Neural crest cell (in vitro differentiated cells): ENCODE measurements at places on chromosomes 5 and 9.
A peak's percentile ranks its signal among the peaks of the same experiment; 100 is the strongest.

- no peak for DNase-seq
Observed at GRCh38 chr9:129068990-129069861, 11.7 kb upstream of the DOLPP1 start.

GRCh38 chr5:153937661-153938060 lies 101.0 kb downstream of the FAM114A2 start:
- no peak for DNase-seq

DNA sequence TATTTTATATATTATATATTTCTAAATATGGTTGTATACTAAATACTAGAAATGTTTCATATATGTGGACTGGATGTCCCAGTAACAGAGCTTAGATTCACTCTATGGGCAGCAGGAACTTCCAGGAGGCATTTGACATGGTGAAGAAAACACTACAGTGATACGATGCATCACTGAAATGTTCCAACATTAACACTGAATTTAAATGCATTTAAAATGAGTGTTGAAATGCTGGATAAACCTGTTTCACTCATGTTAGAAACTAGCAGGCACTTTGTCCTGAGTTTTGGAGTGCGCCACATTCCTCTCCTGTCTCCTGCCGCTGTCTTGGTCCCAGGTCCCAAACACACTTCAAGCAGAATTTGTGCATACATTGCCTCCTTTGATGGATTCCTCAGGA lies 237.8 kb upstream of the NFIL3 start:
- no peak for DNase-seq

- DNase-seq = no peak
Observed at GRCh38 chr5:168847511-168848073, 268.4 kb upstream of the PANK3 start.

- no peak for DNase-seq
Observed at GRCh38 chr9:135380311-135380960, 99.1 kb upstream of the PPP1R26 start.

DNA sequence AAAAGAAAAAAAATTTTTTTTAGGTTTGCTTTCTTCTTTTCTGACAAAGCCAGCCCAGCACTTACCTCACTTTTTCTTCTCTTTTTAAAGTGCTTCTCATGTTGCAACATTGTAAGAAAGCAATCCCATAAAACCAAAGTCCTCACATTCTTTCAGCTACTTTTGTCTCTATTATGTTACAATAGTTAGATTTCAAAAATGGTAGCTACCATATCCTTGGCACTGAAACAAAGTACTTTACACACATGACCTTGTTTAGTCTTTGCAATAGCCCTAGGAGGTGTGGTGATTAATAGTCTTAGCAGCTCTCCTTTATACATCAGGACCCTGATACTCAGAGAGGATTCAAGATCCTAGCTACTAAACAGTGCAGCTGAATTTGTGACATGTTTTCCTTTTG lies 23.5 kb upstream of the CARTPT start:
- DNase-seq = no peak

GRCh38 chr5:112006721-112007120 lies 249.7 kb upstream of the NREP start:
- no peak for DNase-seq

GRCh38 chr9:112332214-112332613 lies 1.2 kb downstream of the PTBP3 start:
- no peak for DNase-seq

DNA sequence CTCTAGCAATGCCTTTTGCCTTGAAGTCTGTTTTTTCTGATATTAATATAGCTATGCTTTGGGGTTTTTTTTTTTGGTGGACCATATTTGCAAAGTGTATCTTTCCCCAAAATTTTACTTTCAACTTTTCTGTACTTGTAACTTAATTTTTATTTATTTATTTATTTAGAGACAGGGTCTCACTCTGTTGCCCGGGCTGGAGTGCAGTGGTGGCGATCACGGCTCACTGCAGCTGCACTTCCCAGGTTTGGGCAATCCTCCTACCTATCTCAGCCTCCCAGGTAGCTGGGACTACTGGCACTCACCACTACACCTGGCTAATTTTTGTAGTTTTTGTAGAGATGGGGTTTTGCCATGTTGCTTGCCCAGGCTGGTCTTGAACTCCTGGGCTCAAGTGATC lies 20.8 kb downstream of the PRRT1B start:
- DNase-seq = no peak

- DNase-seq = no peak
Observed at GRCh38 chr5:124789104-124789605, 42.7 kb upstream of the ZNF608 start.

- DNase-seq = no peak
Observed at GRCh38 chr9:34998266-34998665, 8.7 kb downstream of the DNAJB5 start.

- no peak for DNase-seq
Observed at GRCh38 chr5:132828846-132829494, 1.5 kb downstream of the SHROOM1 start.

- no peak for DNase-seq
Observed at GRCh38 chr5:110734101-110734500, 4.7 kb upstream of the SLC25A46 start.

- peak; percentile 49 for DNase-seq
Observed at GRCh38 chr9:131402738-131403492, 9.0 kb downstream of the PRRC2B start.

GRCh38 chr5:129474544-129474943 lies 14.4 kb downstream of the ADAMTS19 start:
- no peak for DNase-seq

DNA sequence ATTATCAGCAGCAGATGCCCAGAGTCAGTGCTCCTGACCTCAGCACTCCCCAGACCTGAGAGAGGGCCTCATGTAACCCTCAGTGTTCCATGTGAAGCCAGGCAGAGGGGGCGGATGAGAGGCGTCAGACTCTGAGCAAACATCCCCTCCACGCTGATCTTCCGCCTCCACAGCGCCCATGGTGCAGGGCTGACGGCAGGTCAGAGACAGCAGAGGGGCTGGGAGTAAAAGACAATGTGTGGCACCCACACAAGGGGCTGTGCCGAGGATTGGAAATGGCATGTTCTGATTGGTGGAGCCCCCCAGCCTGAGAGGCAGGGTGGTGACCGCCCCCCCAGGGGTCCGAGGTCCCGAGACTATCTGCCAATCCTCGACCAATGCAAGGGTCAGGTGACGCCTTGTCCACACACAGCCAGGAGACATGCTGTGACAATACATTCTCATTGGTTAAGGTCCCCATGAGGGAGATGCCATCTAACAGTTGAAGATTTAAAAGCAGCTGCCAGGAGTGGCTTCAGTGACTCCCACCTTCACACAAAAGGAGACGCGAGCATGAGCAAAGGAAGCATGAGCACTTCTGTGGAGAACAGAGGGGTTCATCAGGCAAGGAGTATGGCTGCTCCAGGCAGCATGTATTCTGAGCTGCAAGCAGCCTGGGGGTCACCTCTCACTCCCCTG lies 19.3 kb upstream of the SLC25A51 start:
- DNase-seq = no peak

DNA sequence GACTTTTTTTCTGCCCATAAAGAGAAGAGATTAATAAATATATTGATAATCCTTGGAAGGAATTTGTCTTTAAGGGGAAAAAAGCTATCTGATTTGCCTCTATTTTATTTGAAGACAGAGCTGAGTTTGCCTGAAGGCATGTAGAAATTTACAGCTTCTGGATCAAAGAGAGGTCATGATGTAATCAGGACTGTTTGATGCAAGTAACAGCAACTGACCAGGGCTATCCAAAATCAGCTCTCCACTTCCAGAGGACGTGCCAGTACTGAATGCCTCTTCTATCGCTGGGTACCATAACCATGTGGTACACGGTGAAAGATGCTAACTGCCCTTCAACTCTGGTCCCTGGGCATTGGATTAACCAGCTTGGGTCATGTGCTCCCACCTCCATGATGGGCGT lies 90.6 kb downstream of the ZFAND5 start:
- DNase-seq = no peak

GRCh38 chr5:43753069-43753468 lies 150.1 kb downstream of the NNT start:
- no peak for DNase-seq

DNA sequence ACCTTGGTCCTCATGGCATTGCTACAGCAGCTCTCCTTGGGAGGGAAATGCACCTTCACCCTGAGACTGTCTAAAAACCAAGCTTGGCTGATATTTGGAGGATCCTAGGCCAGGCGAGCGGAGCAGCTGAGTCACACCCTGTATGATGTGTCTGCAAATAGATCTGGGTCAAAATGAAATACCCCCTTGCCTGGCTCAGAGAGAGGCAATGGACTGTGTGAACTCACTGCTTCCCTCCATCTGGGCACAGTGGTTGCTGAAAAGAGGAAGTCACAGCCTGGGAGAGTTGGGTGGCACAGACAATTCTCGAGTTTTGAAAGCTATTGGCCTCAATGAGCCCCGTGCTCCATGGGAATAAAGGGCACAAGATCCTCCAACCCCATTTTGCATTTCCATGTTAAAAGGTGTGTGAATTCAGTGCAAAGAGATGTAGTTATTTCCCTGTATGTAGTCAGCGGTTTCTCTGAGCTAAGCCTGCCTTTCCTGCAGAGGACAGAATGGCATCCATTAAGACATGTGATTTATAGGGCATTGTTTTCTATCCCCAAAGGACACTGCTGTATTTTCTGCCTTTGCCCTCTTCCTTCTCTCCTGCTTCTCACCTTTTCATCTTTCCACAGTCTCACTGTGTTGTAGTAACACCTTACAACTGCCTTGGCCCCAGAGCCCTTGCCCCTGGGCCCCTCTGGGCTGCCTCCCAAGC lies 177.2 kb downstream of the GADD45G start:
- no peak for DNase-seq

DNA sequence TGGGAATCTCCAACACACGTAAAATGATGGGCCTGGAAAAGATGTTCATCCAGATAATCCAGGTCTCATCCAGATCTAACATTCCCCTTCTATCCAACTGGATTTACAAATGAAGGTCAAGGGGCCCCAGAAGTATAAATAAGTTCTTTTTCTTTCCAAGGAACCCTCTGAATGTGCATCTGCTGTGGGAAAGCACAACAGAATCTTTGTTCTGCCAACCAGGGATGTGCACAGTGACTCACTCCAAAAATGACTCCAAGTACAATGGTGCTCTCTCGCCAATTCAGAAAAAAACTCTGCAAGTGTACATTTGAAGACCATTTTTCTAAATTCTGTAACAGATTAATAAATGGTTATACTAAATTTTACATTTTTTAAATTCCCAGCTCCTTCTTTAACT lies 12.4 kb downstream of the RAPGEF6 start:
- no peak for DNase-seq

DNA sequence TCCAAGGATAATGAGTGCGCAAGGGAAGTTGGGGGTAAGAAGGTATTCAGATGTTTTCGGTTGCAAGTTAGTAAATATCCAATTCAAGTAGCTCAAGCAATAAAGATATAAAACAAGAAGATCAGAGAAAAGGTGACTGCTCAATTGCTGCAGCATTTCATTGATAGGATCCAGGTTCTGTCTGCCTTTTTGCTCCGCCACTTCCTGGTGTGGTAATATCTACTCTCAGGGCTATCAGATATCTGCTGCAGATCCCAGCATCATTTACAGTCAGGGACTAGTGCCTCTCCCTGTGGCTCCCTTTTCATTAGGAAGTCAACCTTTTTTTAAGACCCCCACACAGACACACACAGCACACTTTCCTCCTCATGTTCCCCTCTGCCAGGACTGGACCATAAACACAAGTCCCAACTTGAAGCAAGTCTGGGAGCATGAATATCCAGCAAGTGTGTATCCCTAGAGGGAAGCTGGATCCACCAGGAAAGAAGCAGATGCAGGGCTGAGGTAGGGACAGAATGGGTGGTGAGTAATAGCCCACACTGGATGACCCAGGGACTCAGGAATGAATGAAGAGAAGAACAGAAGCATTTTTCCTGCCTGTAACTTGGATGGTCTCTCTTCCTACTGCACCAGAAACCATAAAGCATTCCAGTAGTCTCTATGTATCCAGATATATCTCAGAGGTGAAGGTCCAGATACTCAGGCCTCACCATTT lies 53.7 kb downstream of the ZNF622 start:
- DNase-seq = no peak

- no peak for DNase-seq
Observed at GRCh38 chr9:98596486-98596885, 112.2 kb downstream of the GABBR2 start.

DNA sequence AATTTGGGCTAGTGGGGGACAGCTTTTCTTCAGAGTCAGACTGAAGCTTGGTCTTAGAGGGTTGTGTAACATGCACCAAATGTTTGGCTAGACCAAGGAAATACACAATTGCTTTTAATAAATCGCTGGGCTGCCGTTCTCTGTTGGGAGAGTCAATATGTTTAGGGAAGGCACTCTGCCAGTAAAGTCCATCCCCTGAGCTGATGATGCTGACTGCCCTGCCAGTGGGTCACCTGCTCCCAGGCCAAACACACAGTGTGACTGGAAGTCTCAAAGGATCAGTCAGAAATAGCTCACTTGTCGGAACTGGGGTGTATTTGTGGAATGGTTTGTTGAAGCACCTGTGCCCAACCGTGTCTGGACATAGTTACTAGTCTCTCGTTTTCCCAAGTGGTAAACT lies 17.9 kb upstream of the ZNF474 start:
- DNase-seq = no peak

DNA sequence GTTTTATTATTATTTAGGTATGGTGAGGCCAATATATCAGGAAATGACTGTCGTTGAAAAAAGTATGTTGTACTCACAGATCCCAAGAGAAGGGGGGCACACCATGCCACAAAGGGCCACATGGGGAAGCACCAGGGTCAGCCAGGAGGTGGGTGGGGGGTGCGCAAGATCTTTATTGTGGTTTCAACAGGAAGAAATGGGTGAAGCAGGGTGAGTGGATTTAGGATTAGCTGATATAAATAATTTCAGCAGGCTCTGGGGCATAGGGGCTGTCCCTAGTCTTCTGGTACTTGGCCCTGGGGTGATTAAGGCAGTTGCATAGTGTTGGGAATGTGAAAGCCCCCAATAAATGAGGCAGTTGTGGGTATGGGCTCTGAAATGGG lies 8.6 kb downstream of the PDCD1LG2 start:
- no peak for DNase-seq

DNA sequence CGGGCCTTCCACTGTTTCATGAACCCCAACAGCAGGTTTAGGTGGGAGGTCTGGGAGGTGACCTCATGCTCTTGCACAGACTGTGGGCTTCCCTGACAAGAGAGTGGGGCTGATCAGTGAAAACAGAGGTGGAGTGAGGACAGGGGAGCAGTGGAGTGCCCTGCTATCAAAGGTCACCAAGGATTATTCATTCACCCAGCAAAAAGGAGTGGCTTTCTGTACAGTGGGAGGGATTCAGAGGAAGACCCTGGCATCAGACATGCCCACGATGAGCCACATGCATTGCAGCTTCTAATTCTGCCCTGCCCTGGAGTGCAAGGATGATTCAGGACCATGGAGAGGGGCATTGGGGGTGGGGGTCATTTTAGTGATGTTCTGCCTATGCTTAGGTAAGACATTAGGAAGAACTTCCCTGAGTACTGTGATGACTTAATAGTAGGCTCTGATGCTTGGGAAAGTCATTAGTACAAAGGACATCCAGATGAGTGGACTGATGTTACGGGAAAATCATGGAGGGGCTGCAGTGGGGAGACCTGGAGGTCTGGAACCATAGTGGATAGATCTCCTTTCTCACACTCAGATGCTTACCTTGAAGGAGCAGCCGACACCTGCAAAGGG lies 12.8 kb downstream of the TRAF1 start:
- DNase-seq = peak; percentile 27
